ENCODE measurements at places on chromosomes 12 and 14.
A peak's percentile ranks its signal among the peaks of the same experiment; 100 is the strongest.

DNA sequence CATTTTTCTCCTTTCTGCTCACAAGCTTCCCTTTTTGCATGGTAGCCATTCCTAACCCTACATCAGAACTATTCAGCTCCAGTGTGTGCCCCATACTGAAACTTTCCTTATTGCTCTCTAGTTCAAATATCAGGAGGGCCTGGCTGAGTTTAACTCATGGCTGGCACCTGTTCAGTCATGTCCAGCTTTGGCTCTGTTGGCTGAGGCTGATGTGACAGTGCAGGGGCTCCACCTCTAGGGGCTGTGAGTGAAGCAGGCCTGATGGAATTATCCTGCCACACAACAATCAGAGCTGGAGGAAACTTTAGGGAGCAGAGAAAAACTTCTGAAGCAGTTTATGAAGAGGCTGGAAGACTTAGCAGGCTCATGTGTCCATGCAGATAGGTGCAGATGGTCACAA lies 8.5 kb downstream of the COQ6 start:
- no peak for DNase-seq

DNA sequence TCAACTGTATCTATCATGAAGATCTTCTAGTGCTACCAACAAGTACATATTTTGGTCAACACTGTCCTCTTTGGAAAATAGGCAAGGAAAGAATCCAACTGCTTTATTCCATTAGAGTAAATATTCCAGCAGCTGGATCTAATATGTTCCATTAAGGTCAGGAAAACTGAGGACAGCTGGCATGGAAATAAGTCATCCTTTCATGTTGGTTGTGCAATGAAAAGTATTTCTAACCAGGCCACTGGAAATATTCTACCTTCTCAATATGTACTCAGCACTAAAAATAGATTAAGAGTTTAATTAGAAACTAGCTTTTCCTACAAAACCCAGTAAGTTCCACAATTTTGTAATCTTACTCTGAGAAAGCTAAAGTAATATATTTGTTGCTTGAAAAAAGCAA lies 19.6 kb downstream of the HIGD1C start:
- no peak for DNase-seq

DNA sequence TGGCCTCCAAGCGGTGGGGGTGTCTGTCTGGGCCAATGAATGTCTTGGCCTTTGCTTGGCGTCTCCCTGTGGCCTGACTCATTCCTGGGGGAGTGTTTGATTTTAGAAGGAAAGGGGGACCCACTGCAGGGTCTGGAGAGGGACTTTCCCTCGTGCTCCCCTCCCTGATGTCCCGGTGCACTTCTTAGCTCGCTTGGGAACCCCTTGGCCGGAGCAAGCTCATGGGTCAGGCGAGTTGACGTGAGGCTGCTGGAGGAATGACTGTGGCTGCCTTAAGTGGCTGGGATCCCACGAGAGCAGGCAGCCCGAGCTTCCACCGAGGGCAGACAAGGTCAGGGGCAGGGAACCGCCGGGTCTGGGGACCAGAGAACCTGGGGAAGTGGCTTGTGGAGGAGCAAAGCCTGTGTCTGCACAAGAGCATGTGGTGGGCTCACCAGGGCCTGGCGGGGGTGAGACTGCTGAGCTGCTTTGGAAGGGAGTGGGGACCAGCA lies 218.4 kb upstream of the C14orf180 start:
- no peak for DNase-seq

DNA sequence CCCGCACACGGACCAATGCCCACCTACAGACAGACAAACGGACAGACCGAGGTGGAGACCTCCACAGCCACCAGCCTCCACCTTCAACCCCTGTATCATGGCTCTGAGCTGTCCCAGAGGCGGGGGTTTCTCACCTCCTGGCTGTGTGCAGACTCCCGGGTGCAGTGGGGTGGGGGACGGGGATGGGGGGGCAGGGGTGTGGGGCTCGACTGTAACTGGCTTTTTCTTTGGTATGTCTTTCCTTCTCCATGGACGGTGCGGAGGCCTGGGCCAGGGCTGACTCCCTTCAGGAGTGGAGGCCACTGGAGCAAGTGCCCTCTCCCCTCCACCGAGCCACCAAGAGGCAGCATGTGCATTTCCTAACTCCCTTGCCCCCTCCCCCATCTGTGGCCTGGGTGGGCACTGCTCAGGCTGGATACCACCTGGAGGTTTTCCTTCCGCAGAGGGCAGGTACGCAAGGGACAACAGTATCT lies 122.6 kb downstream of the ESRRB start:
- no peak for DNase-seq

- no peak for DNase-seq
Observed at GRCh38 chr14:91351512-91351862, 66.1 kb downstream of the CCDC88C start.

DNA sequence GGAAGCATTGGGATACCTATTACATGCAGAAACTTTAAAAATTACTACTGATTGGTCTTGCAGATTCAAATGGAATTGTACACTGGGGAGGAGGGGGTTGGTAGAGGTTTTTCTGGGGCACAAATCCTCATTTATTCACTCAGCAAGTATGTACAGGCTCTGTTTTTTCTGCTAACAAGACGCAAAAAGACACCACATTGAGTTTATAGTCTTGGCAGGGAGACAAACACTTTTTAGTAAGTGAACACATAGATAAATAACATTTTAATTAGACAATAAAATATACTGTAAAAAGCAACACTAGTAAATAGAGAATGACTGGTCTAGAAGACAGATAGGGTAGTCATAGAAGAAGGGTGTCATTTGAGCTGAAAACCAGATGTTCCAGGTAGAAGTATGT lies 23.8 kb downstream of the GLIPR1L2 start:
- no peak for DNase-seq

DNA sequence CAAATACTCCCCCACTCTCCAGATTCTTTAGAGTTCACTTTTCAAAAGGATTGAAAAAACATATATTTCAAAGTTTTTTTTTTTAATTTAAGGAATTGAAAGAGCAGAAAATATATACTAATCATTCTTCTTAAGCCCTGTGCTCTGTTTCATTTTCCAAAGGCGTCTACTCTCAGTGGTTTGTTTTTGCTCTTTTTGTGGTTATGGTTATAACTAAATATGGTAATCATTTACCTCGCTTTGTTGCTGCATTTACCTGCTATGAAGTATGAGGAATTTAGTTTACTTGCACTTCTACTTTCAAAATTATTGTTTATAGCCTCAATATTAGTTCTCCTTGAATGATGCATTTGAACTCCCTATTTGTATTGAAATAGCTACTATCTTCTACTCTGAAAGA lies 55.9 kb upstream of the LRRK2 start:
- DNase-seq, result no peak

GRCh38 chr12:50102131-50102531 lies 1.7 kb upstream of the GPD1 start:
- DNase-seq, result no peak

GRCh38 chr12:90260136-90260535 lies 551.5 kb upstream of the ATP2B1 start:
- DNase-seq, result no peak

DNA sequence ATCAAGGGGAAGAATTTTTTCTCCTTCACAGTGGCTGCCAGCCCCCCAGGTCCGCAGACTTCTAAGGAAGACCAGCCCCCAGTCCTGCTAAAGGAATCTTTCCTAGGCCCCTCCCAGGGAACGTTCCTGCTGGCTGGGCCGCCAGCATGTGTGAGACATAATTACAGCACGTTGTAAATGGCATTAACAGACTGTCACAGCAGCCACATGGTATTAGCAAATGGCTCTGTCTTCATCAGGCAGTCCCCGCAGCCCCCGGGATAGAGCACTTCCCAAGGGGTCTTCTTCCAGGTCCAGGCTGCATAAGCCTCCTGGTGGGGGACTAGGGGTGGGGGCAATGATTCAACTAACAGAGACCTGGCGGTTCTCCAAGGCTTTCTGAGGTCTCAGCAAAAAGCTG lies 34.9 kb upstream of the FAM222A start:
- DNase-seq, result no peak

GRCh38 chr12:26172539-26172938 lies 22.8 kb upstream of the SSPN start:
- DNase-seq, result no peak

- DNase-seq, result no peak
Observed at GRCh38 chr12:127781336-127781735, 485.6 kb upstream of the TMEM132C start.

- no peak for DNase-seq
Observed at GRCh38 chr12:104999347-104999685, 13.2 kb downstream of the NOPCHAP1 start.

- DNase-seq, result no peak
Observed at GRCh38 chr12:109737631-109738030, 24.0 kb downstream of the FAM222A start.

- no peak for DNase-seq
Observed at GRCh38 chr12:124547626-124548025, 19.8 kb downstream of the NCOR2 start.

GRCh38 chr14:52926953-52927352 lies 23.9 kb downstream of the FERMT2 start:
- no peak for DNase-seq

- DNase-seq, result no peak
Observed at GRCh38 chr14:96512602-96513397, 10.6 kb downstream of the PAPOLA start.

DNA sequence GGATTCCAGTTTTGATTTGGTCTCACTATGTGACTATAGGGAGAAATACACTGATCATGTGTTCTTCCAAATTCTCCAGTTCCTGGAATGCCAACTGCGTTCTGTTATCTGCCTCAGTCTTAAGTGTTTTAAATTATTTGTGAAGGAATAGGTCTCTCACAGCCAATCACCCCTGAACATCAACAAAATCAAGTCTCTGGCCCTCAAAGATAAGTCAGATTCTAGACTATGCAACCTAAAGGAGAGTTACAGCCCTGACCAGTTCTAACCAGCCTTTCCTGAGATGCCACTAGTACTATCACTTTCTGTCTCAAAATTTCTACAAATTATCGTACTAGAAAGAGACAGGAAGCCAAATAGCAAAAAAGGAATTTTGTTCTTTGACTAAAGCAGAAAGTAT lies 22.3 kb downstream of the ZFC3H1 start:
- no peak for DNase-seq

- DNase-seq, result no peak
Observed at GRCh38 chr12:122520676-122521075, 6.1 kb downstream of the RSRC2 start.

DNA sequence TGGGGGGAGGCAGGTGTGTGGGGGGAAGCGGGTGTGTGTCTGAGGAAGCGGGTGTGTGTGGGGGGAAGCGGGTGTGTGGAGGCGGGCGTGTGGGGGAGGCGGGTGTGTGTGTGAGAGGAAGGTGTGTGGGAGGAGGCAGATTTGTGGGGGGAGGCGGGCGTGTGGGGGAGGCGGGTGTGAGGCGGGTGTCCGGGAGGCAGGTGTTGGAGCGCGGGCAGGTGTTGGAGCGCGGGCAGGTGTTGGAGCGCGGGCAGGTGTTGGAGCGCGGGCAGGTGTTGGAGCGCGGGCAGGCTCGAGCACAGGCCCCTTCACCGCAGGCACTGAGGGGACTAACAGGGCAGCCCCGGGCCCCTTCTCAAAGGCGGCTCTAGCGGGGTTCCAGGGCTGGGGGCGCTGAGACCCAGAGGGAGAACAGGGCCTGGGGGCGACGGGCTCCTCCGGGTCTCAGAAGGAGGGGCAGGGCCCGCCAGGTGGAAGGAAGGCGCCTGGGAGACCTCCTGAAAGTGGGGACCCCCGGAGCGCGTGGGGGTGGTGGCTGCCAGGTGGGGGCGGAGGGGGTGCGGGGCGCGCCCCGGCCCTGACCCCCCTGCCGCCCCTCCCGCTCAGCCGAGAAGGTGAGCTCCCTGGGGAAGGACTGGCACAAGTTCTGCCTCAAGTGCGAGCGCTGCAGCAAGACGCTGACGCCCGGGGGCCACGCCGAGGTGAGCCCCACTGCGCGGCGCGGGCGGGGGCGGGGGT lies 3.2 kb downstream of the CRIP2 start:
- DNase-seq, result peak; percentile 5

DNA sequence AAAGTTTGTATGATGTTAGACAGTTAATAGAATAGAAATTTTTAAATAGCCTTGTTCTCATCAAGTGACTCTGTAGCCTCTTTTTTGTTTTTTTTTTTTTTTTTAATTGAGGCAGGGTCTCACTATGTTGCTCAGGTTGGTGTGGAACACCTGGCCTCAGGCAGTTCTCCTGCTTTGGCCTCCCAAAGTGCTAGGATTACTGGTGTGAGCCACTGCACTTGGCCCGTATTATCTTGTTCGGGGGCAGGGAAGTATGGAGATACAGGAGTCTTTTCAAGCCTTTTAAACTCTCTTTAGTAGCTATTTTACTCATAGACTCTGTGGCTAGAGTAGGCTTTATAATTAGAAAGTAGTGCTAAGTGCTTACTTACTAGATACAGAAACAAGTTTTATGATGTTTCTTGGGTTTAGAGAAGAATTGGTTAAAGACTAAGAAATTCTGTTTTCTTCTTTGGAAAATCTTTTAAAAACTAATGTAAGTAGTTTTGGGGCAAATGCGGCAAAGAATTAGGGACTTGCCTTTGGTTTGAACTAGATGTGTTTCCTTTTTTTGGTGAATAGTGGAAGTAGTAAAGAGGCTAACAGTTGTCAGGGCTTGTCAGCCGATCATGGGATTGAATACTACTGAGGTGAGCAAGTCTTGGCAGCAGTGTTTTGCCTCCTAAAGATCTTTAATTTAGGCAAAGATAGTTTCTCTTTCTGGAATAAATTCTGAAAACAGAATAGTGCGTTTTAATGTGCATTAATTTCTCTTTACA lies 31.3 kb downstream of the FBXO34 start:
- DNase-seq, result peak; percentile 10

DNA sequence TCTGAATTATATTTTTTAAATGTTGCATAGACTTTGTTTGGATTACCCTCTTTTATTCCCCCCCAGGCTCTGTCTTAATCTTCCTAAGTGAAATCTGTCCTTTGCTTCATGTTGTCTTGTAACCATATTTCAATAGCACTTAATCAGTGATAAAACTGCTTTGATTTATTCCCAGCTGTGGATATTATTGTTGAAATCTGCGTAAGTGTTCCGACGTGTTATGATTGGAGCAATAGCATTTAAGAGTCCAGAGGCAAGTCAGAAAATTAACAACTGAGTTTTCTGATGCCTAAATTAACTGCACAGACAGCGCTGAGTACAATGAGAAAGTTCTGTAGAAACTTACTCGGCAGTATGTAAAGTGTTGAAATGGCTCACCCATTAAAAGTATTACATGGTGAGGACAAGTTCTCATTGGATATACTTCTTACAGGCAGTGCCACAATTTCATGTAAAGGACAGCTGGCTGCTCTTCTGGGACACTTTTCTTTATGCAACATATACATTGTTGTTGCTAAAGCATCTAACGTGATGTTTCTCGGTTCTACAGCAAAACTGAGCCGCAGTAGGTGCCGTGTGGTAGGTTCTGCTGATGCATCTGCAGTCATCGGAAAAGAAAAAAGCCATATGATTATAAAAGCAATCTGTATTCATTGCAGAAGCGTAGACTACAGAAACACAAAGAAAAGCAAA lies 501.0 kb downstream of the EGLN3 start:
- no peak for DNase-seq

GRCh38 chr12:9065607-9065856 lies 50.2 kb downstream of the A2M start:
- no peak for DNase-seq

DNA sequence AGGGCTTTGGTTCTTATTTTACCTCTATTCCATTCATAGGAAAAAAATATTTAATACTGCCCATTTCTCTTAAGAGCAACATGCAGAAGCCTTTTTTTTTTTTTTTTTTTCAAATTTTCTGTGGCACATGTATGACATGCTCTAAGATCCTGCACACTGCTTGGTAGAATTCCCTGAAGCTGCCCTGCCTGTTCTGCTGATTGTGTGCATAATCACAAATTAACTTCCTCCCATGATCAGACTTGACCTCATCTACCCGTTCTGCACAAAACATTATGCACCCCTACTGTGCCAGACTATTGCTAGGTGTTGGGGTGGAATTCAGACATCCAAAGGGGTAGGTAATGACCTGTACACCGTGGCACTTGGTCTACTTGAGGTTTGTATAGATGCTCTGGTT lies 22.2 kb downstream of the SUDS3 start:
- no peak for DNase-seq

Measured in Kasumi-1 (cell line).